Effector memory CD4-positive, alpha-beta T cell (primary cell): ENCODE measurements at places on chromosomes 7 and 10.

DNA sequence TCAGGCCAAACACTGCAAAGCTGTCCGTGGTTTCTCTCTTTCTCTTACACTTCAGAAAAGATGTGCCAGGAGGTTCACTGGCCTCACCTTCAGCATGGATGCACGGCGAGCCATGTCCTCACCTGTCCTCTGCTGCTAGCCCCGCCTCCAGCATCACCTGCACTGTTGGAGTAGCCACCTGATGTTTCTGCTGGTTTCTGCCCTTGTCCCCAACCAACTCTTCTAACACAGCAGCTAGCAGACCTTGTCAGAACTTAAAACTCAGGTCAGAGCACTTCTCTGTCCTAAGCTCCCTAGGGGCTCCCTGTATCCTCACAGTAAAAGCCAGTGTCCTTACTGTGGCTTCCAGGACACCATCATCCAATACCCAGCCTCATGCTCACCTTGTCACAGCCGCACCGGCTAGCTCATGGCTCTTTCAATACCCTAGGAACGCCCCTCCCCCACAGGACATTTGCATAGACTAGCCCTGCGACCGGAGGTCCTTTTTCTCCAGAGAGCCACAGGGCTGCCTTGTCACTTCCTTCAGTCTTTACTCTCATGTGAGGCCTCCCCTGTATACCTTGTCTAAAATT is 15.2 kb downstream of the PALD1 start:
- DNase-seq = no peak

GRCh38 chr7:52936750-52937149 is 98.7 kb upstream of the POM121L12 start:
- DNase-seq = no peak

DNA sequence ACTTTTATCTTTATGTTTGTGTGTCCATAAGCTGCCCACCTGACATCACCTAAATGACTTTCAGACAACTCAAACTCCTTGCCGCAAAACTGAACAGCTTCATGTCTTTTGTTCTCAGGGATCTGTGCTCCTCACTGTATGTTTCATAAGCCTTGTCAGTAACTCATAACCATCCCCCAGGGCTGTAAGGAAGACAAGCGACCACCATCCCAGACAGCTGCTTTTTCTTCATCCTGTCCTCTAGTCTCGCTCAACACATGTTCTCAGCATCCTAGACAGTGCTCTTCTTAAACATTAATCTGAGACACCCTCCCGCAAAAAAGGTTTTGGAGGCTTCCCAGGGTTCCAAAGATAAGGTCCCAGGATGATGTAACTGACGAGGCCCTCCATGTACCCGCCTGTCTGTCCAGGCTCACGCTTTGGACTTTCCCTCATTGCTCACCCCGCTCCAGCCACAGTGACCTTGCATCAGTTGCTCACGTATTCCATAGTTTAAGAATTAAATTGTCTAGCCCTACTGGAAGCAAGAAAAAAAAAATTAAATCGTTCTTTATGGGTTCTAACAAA is 69.8 kb downstream of the MAP3K8 start:
- DNase-seq = no peak

- no peak for DNase-seq
Measured at GRCh38 chr10:97168645-97169044, 17.1 kb downstream of the SLIT1 start.

DNA sequence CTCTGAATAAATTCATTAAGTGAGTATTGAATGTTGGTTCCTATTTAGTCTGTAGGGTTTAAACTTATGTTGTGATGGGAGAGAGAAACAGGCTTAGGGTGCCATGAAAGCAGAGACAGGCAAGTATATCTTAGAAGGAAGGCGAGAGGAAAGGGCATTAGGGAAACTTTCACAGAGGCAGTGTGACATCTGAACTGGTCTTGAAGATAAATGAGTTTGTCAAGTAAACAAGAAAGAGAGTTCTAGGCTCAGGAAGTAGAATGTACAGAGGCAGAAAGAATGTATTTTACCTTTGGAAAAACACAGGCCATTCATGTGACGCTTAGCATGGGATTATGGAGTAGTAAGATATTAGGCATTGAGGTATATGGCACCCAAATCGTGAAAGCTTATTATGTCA is 34.5 kb downstream of the GLCCI1 start:
- DNase-seq = no peak

DNA sequence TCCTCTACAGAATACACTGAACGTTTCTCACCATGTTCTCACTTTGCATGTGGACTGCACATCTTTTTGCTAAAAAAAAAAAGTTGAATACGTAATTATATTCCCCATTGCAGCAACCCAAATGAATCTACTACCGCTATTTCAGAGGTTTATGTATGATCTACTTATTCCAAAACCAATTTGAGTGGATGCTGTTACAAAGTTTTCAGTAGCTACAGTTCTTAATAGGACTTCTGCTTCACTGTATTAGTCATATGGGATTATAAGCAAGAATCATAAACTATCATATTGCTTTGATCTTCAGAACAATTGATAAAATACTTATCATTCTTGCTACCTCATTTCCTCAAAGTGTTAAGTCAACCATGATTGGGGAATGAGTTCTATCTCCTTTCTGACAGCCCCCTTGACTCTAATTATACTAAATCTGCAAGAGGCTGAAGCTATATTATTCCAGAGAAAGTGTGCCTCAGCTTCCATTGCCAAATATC is 257.0 kb downstream of the PARD3 start:
- DNase-seq = no peak

GRCh38 chr10:118505363-118505762 is 90.1 kb downstream of the PRLHR start:
- no peak for DNase-seq

- no peak for DNase-seq
Measured at GRCh38 chr7:121041516-121042148, 53.1 kb downstream of the CPED1 start.

DNA sequence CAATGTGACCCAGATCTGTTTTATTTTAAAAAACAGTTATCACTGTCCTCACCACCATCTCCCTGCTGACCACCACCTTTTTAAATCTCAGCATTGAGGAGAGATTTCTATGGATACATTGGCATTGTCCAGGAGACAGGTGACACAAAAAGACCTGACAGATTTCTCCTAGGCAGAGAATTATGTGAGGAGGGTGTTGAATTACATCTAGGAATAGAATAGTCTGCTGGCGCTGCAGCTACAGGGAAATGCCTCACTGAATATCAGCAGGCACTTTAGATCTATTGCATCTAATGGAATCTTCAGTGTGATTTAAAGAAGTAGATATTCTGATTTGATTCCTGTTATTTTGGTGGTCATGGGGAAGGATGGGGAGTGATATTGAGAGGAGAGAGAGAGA is 593.5 kb downstream of the NRG3 start:
- DNase-seq = no peak

DNA sequence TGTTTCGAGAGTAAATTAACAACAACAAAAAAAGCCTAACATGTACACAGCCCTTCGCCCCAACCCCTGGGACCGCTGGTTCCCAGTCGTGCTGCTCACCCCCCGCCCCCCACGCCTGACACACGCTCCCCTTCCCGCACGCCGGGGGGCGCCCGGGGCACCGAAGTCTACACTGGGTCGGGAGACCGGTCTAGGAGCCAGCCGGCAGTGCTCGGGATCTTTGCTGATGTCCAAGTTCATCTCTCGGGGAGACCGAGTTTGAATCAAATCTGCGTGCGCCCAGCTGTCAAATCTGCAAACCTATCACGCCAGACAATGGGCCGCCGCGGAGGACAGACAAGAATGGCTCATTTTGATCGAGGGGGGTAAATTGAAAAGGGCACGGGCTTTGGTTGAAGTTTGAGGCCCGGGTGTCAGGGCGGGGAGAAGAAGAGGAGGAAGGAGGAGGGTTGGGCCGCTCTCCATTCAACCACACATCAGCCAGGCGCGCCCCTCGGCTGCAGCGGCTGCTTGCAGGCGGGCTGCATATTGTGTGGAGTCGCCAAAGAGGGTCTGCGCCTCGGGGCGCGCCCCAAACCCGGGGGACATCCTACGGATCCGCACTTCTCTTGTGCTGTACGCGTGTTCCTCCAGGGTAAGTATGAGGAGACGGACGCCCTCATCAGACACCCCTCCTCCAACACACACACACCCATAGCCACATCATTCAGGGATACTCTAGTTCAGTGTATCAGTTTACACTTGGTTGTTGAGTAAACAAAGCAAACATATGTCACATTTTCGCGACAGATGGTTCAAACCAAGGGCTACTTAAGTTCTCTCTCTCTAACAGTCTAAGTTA is 1.3 kb upstream of the GFRA1 start:
- no peak for DNase-seq

- DNase-seq = no peak
Measured at GRCh38 chr7:102891693-102892261, 21.0 kb upstream of the LRRC17 start.
